ENCODE measurements at places on chromosomes 7 and 10.

GRCh38 chr7:74658178-74659004 is 873 bp downstream of the GTF2I start:
- DNase-seq = peak; percentile 35

DNA sequence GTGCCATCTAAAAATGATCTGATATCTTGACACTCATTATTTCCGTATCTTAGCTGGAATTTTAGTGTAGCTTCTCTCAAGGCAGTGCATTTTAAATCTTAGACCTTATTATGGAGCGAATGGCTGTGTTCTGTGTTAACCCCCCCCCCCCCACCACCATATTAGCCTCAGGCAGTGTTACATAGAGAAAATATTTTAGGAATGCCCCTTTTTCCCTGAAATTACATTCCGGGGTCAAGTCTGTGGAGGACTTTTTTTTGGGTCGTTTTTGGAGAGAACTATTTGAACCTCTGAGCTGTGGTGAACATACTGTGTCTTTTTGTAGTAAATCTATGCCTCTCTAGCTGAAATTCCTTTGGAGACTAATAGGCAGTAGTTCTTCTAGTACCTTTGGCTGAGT is 3.1 kb downstream of the CCDC126 start:
- no peak for DNase-seq

GRCh38 chr7:73512018-73512780 is 9.9 kb downstream of the BAZ1B start:
- DNase-seq = no peak

- no peak for DNase-seq
Measured at GRCh38 chr7:100863406-100863950, 3.7 kb upstream of the TRIP6 start.

GRCh38 chr10:96637709-96638108 is 50.9 kb upstream of the TM9SF3 start:
- no peak for DNase-seq

GRCh38 chr7:105827151-105827875 is 49.1 kb downstream of the ATXN7L1 start:
- DNase-seq = no peak

- no peak for DNase-seq
Measured at GRCh38 chr7:64882341-64883112, 20.5 kb upstream of the ZNF273 start.

- no peak for DNase-seq
Measured at GRCh38 chr7:3103614-3104398, 60.1 kb upstream of the CARD11 start.

All from esophagus squamous epithelium (tissue), 5 donors.